ENCODE measurements at places on chromosomes 11 and 22. TPM values are rescaled to one million over a fixed set of nuclear protein-coding genes. Genes with fewer than 3 reads are reported as not detected.

ANKK1 gene
- polyA plus RNA-seq, result 0.27 TPM

TMEM121B gene
- 12.9 TPM for polyA plus RNA-seq

OR6T1 gene
- polyA plus RNA-seq, result not detected

CERK gene
- polyA plus RNA-seq, result 54.5 TPM

ISX gene
- polyA plus RNA-seq, result not detected

ENTHD1 gene
- not detected for polyA plus RNA-seq

MTA2 gene
- 91.6 TPM for polyA plus RNA-seq

ARRB1 gene
- polyA plus RNA-seq, result 42.5 TPM

OR51B4 gene
- not detected for polyA plus RNA-seq

SLC22A8 gene
- polyA plus RNA-seq, result 44.7 TPM

Measured in spinal cord (tissue), 10 donors.